ENCODE measurements at places on chromosomes 6 and 20.

DNA sequence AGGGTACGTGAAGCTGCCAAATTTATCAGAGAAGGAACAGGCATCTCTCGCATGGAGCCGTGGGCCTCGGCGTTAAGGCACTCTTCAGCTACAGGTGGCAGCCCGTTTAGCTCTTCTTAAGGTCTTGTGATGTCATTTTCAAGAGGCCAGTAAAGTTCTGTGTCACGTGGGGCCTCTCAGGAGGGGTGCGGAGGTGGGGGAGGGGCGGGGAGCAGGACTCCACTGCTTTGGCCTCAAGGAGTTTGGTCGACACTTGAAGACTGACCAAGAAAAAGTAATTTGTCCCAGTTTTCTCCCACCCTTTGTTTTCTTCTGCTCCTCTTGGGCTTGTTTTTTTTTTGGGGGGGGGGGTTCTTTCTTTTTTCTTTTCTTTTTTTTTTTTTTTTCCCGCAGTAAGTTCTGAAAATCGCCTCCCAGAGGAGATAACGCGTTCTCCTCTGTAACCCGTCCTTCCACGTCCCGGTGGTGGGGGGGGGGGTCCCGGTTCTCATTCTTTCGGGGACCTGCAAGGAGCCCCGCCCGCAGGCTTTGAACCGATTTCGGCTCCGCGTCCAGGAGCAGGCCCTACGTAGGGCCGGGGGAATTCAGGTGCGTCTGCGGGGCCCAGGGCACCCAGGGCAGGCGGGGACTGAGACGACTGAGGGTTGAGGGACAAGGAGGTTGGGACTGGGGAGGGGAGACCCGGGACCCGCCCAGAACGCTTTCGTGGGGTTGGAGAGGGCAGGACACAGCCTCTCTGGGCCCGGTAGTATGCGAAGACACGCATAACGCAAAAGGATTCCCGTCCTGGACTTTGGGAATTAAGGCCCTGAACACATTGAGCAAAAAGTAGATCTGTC, 26.0 kb downstream of the GPX6 start:
- peak; percentile 71 for DNase-seq

- no peak for DNase-seq
These were observed 6.0 kb downstream of the MMP9 start for GRCh38 chr20:46014517-46015396.

DNA sequence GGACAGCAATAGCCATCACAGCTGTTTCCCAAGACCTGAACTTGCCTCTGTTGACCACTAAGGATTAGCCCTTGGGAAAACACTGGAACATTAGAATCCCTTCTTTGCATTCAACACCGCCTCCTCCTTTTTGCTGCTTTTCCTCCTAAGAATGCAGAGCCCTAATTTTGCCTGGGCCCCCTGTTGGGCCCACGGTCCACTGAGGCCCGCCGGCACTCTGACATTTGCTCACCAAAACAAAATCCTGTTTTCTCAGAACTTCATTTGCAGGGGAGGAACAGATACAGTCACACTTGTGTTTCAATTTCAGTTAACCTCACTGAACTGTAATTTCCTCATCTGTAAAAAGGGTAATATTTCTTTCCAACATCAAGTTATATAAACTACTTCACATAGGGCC, 116.0 kb upstream of the JARID2 start:
- no peak for DNase-seq

GRCh38 chr6:122580737-122581136, 29.5 kb upstream of the PKIB start:
- no peak for DNase-seq

Measured in nephron progenitor cell (in vitro differentiated cells).